K562 (cell line): ENCODE measurements at places on chromosomes 6 and 20. TPM values are rescaled to one million over a fixed set of nuclear protein-coding genes. Genes with fewer than 3 reads are reported as not detected.

The TRMT11 gene
- total RNA-seq = 38.8 and 41.3 TPM in 2 replicates

The SYS1 gene
- 20.4 and 23.9 TPM in 2 replicates for total RNA-seq

DNA sequence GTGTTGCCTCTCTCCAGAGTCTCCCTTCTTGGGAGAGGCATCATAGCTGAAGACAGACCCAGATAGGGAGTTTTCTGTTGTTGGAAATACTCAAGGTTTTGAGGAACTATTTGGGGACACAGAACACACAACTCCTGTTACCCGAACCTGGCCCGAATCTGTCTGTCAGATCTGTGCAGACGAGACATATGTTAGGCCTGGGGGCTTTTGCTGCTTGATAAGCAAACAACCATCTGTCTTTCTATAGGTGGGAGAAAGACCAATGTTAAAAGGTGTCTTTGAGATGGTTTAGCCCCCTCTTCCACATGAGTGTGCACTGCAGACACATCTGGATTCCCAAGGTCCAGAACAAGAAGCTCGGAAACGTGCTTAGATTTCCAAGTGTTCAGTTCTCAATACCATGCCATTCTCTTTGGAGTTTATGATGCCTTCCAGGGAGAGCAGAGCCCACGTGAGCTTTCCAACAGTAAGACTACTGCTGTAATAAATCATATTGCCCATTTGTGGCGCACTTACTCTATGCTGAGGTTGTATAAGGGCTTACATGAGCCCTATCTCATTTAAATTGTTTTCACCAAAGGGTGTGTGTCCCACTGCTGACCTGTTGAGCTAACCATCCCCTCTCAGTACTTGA is 3.8 kb upstream of the STX16 start:
- no peaks in the 10 kb centered on the region for H3K27me3 ChIP-seq
- no peak overlapping the region for H3K27ac ChIP-seq
- H3K36me3 ChIP-seq = no peaks in the 10 kb centered on the region
- H3K4me1 ChIP-seq = peaks cover 20% of the 10 kb centered on the region
- no peak for DNase-seq
- no peak overlapping the region for H3K4me3 ChIP-seq

DNA sequence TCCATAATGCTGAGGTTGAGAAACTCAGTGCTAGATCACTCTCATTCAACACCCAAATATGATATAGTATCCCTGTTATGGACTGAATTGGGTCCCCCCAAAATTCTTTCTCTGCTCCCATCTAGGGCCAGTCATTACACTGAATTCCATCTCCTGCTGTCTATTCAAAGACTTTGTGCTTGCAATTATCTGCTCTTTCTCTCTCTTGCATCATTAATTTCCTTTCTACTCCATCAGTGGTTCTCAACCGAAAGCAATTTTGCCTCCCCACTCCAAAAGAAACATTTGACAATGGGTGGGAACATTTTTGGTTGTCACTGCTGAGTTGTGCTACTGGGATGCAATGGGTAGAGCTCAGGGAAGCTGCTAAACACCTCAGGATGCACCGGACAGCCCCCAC is 271.5 kb upstream of the CDYL start:
- H3K36me3 ChIP-seq = no peaks in the 10 kb centered on the region
- H3K27me3 ChIP-seq = peaks cover 4% of the 10 kb centered on the region; the same call in 1 of the 3 replicates
- no peak overlapping the region for H3K27ac ChIP-seq
- no peaks in the 10 kb centered on the region for H3K4me1 ChIP-seq
- DNase-seq = no peak

GRCh38 chr6:13014504-13015378 is 298.2 kb downstream of the PHACTR1 start:
- H3K27ac ChIP-seq = no peak overlapping the region
- DNase-seq = no peak
- H3K36me3 ChIP-seq = no peaks in the 10 kb centered on the region
- no peak overlapping the region for H3K4me3 ChIP-seq
- peaks cover 63% of the 10 kb centered on the region for H3K27me3 ChIP-seq

DNA sequence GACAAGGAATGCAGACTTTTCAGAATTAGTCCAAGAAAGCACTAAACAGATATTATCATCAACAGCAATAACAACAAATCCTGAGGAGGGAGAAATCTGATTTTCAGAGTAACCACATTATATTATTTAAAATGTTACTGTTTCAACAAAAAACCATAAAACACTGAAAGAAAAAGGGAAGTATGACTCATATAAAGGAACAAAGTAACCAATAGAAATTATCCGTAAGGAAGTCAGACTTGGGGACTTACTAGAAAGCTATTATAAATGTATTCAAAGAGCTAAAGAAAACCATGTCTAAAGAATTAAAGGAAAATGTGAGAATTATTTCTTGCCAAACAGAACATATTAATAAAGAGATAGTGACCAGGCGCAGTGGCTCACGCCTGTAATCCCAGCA is 98.1 kb downstream of the MYLK4 start:
- H3K4me3 ChIP-seq = no peak overlapping the region
- H3K27me3 ChIP-seq = no peaks in the 10 kb centered on the region
- no peak overlapping the region for H3K27ac ChIP-seq

The PABPC1L gene
- 38.8 and 48.2 TPM in 2 replicates for total RNA-seq

- no peak for DNase-seq
- H3K4me3 ChIP-seq = no peak overlapping the region
- H3K4me1 ChIP-seq = no peaks in the 10 kb centered on the region
- no peaks in the 10 kb centered on the region for H3K36me3 ChIP-seq
Observed at GRCh38 chr6:161959072-161959471, 685.2 kb upstream of the AGPAT4 start.

DNA sequence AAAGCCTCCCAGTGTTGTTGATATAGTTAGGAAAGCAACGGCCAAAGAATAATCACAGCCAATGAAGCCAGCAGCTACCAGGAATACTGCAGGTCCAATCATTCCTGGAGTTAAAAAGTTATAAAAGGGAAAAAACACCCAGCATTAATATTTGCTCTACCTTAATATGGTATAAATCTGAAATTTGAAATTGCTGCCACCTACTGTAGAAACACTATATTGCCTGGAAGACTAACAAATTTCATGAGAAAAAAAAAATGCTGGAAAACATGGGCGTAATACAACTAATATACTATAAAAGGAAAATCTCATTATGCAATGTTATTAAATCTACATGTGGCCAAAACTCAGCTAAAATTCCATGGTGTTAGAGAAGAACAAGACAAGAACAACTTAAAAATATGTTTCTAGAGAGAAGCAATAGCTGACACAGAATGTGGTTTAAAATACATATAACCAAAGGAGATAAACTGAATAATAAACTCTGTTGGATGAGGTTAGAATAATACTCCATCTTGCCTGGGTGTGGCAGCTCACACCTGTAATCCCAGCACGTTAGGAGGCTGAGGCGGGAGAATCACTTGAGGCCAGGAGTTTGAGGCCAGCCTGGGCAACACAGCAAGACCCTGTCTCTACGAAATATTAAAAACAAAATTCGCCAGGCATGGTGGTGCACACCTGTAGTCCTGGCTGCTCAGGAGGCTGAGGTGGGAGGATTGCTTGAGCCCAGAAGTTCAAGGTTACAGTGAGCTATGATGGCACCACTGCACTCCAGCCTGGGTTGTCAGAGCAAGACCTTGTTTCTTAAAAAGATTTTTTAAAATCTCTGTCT is 43.1 kb downstream of the SLC17A5 start:
- H3K27ac ChIP-seq = no peak overlapping the region
- H3K36me3 ChIP-seq = no peaks in the 10 kb centered on the region; the same call in 2 of the 3 replicates
- H3K4me1 ChIP-seq = no peaks in the 10 kb centered on the region
- no peaks in the 10 kb centered on the region for H3K27me3 ChIP-seq
- no peak for DNase-seq

DNA sequence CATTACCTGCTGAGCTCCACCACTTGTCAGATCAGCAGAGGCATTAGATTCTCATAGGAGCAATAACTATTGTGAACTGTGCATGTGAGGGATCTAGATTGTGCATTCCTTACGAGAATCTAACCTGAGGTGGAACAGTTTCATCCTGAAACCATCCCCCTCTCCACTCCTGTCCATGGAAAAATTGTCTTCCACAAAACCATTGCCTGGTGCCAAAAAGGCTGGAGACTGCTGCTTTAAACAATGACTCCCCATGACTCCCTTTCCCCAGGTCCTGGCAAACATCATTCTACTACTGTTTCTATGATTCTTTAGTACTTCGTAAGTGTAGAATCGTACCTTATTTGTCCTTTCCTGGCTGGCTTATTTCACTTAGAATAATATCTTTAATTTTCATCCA is 9.7 kb upstream of the DYNLRB1 start:
- H3K27ac ChIP-seq = no peak overlapping the region
- DNase-seq = no peak
- no peaks in the 10 kb centered on the region for H3K27me3 ChIP-seq
- no peak overlapping the region for H3K4me3 ChIP-seq
- no peaks in the 10 kb centered on the region for H3K4me1 ChIP-seq

DNA sequence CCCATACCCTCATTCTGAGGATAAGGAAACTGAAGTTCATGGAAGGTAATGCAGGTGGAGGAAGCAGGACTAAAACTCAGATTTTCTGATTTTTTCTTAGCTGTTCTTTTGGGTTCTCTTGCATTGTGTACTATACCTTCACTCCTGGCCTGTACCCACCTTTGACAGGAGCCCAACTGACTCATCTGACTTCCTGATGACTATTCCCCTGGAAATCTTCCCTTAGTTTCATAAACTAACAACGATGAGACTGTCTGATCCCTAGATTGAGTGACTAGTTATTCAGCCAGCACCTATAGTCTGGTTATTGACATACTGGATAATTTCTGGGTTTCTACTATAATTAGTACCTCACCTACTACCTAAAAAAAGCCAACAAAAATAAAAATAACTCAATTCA is 10.1 kb downstream of the CRYBG1 start:
- no peak for DNase-seq
- H3K36me3 ChIP-seq = no peaks in the 10 kb centered on the region
- no peaks in the 10 kb centered on the region for H3K27me3 ChIP-seq
- H3K4me1 ChIP-seq = no peaks in the 10 kb centered on the region
- H3K4me3 ChIP-seq = no peak overlapping the region

DNA sequence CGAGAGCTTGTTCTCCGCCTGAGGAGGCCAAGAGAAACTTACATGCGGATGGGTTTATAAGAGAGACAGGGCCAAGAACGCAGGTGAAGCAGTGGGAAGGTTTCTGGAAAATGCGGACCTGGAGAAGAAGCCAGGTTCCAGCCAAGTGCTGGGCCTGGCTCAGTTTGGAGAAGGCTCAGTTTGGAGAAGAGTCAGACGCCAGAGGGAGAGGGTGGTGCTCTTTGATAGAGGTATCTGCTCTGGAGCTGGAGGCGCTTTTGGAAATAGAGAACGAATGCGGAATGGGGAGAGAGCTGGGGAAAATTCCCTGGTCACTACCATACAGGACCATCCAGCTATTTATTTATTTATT is 753 bp downstream of the RSPH9 start:
- H3K4me3 ChIP-seq = no peak overlapping the region
- peaks cover 11% of the 10 kb centered on the region for H3K4me1 ChIP-seq
- no peak overlapping the region for H3K27ac ChIP-seq
- DNase-seq = no peak
- H3K36me3 ChIP-seq = peaks cover 22% of the 10 kb centered on the region
- H3K27me3 ChIP-seq = no peaks in the 10 kb centered on the region

GRCh38 chr6:23394681-23395080 is 731.3 kb upstream of the NRSN1 start:
- no peak overlapping the region for H3K4me3 ChIP-seq
- DNase-seq = no peak
- no peak overlapping the region for H3K27ac ChIP-seq
- H3K4me1 ChIP-seq = no peaks in the 10 kb centered on the region

DNA sequence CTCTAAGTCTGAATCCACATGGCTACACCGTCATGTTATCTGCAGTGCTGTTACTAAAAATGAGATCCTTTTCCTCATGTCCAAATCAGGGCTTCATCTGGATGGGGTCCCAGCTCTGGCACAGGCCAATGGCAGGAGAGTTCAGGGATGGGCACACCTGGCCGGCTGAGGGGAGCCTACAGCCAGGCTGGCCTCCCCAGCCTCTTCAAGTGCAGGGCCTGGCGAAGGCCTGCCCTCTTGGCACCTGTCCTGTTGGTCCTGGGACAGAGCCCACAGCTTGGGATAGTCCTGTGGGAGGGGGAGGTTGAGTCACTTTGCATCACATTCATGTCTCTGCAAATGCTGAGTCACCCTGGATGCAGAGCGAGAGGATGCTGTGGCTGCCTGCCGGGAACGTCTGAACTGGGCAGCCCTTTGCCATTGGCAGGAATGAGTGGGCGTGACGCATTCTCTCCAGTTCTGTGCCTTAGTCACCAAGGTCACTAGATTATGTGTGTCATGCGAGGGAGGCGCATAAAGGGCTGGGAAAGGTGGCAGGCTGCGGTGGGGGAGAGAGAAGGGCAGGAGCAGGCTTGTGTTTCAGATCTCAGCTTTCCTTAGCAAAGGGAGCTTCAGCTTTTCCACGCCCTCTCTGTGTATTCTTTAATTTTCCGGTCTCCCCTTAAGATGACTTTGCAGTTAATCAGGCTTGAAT is 223.2 kb upstream of the ECI2 start:
- no peak overlapping the region for H3K4me3 ChIP-seq
- no peaks in the 10 kb centered on the region for H3K36me3 ChIP-seq
- peak; percentile 68 for DNase-seq

The RNGTT gene
- 17.5 and 19.5 TPM in 2 replicates for total RNA-seq

GRCh38 chr6:147204060-147204785 is at the start of gene STXBP5:
Gene STXBP5, plus strand, starts transcription at chr6:147204417. Its CDS starts 116 bp downstream, at chr6:147204533.
- DNase-seq = peak; percentile 35
- peaks cover 19% of the 10 kb centered on the region for H3K4me1 ChIP-seq
- H3K36me3 ChIP-seq = peaks cover 25% of the 10 kb centered on the region
- H3K4me3 ChIP-seq = peak within 1 kb of the TSS; percentile 88

DNA sequence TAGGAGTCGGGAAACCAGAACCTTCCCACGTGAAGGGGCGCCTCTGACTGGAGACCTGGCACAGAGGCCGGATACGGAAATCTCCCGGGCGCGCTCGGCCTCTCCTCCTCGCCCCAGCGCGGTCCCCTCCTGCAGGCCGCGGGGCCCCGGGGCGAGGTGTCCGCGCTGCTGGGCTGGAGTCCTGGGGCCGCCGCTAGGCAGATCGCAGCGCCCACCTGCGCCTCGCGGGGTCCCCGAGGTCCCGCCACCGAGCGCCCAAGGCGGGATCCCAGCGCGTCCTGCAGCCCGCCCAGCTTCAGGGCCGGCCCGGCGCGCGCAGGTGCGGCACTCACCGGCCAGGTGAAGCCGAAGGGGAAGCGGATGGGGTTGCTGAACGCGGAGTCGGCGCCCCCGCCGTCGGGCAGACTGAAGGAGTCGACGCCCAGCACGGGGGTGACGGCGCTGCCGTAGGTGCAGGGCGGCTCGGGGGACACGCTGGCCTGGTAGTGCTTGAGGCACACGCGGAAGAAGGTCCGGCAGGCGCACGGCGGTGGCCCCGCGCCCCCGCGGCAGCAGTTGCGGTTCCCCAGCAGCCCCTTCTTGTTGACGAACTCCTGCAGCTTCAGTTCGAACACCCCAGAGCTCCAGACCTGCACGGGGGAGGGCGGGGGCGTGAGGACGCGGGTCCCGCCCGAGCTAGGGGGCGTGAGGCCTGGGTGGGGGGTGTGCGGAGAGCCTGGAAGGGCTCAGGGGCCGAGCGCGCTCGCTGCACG is 1.5 kb downstream of the DLL1 start:
- peaks cover 39% of the 10 kb centered on the region for H3K4me1 ChIP-seq
- no peak overlapping the region for H3K4me3 ChIP-seq
- H3K36me3 ChIP-seq = no peaks in the 10 kb centered on the region
- peaks cover 63% of the 10 kb centered on the region for H3K27me3 ChIP-seq

GRCh38 chr6:13854716-13855250 is 40.4 kb upstream of the MCUR1 start:
- H3K36me3 ChIP-seq = no peaks in the 10 kb centered on the region
- H3K4me1 ChIP-seq = peaks cover 6% of the 10 kb centered on the region; the same call in 1 of the 2 replicates
- H3K27me3 ChIP-seq = no peaks in the 10 kb centered on the region
- DNase-seq = no peak

- no peak overlapping the region for H3K4me3 ChIP-seq
- H3K36me3 ChIP-seq = no peaks in the 10 kb centered on the region
- no peaks in the 10 kb centered on the region for H3K27me3 ChIP-seq
- no peak for DNase-seq
- peaks cover 1% of the 10 kb centered on the region; the same call in 1 of the 3 replicates for H3K4me1 ChIP-seq
Observed at GRCh38 chr20:48823476-48823875, 4.3 kb downstream of the PREX1 start.
